ENCODE measurements at places on chromosomes 2 and 18.

- DNase-seq = no peak
Measured at GRCh38 chr2:64624862-64625261, 28.9 kb downstream of the SERTAD2 start.

GRCh38 chr2:23453836-23454460 is 69.0 kb downstream of the KLHL29 start:
- DNase-seq = no peak

- peak; percentile 75 for DNase-seq
Measured at GRCh38 chr2:10432311-10433181, 15.6 kb downstream of the ODC1 start.

DNA sequence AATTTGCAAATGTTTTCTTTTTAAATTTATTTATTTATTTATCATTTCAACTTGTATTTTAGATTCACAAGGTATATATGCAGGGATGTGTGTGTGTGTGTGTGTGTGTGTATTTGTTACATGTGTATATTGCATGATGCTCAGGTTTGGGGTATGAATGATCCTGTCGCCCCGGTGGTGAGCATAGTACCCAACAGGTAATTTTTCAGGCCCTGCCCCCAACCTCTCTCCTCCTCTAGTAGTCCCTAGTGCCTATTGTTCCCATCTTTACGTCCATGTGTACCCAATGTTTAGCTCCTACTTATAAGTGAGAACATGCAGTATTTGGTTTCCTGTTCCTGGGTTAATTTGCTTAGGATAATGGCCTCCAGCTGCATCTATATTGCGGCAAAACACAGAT is 33.0 kb upstream of the KIF5C start:
- no peak for DNase-seq

DNA sequence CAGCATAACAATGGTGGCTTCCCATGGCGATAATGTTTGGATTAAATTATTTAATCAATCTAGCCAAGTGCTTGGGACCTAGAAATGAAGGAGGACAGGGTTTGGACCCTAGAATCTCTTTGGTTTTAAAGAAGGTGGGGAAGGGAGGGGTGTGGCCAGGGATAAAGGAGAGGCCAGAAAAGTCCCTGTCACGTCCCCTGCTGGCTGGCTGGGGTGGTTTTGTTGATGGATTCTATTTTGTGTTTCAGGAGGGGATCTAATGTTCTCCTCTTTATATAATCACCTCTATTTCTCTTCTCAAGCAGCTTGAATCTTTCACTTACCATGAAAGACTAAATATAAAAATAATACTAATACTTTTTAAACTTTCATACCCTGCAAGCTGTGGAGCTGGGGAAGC is 52.6 kb upstream of the GALR1 start:
- DNase-seq = no peak

DNA sequence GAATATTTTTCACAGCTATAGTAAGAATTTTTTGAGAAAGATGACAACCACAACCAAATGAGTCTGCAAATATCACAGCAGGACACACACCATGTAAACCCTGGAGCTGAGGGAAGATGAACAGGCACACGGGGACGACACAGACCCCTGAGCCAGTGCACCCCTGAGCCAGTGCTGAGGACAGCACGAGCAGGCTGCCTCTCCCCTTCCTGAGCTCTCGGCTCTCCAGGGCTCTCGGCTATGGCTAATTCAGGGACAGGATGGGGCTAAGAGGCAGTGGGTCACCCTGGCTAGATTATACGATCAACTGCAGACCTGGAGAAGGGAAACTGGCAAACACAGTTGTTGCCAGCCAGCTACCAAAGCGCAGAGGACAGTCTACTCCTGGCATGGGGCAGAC is 41.4 kb downstream of the TGFBRAP1 start:
- no peak for DNase-seq

DNA sequence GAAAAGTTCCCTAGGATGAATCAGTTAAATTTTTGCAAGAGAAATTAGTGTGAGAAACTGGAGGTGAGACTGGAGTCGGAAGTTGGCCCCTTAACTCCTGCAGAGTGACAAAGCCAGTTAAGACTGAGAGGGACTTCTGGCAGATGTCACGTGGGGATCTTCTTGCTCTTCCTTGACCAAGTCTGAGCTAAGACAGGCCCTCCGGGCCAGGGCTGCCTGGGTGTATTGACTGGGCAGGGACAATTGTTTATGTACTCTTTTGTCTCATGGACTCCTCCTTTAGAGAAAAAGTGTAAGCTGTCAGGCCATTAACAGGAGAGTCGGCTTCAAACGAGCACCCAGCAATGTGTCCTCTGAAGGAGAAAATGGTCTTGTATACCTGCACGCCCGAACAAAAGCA is 48.6 kb upstream of the RALBP1 start:
- DNase-seq = no peak

DNA sequence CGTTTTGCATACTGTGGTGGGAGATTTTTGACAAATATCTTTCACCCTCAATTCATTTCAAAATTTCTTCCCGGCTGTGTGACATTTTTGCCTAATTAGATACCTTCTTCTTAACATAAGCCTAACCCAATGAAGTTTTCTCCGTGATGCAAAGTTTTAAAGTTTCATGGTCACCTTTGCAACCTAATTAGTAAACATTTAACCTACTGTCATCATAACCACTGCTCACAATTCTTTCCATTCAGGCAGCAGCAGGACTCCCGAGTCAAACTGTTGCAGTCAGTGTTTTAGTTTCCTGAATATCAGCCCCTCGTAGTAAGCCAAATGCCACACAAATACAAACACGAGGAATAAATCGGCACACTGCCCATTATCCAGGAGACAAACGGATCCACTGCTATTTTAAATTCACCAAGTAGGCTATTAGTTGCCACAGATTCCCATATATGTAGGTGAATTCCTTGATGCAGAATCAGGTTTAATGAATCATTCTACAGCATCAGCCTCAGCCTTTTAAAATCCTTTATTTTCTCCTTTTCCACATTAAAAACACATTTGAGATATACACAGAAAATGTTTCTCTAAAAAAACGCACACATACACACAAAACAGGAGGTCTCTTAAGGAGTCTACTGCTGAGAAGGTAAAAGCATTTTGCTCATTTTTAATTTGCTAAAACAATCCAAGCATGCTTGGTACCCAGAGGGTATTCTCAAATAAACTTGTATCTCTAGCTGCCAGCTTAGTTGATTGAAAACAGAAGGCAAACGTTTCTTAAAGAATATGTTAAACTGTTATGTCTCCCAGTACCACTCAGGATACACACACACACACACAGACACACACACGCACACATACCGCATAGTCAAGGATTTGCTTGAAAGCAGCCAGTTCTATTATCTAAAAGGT is 106.5 kb upstream of the KCTD1 start:
- DNase-seq = no peak

- no peak for DNase-seq
Measured at GRCh38 chr2:200615247-200615646, 29.4 kb downstream of the AOX1 start.

DNA sequence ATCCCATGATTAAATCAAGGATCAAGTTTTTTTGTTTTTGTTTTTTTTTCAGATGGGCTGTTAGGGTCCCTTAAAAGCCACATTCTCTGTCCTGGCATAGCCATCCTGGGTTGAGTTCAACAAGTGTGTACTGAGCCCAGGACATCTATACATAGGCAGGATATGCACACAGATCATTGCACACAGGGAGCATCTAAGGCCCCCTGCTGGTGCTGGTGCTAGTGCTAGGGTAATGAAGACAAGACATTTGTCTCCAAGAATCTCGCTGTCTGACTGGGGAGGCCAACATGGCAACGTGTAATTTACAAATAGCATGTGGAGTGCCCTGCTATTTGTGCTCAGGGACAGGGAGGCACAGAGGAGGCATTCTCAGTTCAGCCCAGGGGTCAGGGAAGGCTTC is 124.5 kb downstream of the VAPA start:
- no peak for DNase-seq

DNA sequence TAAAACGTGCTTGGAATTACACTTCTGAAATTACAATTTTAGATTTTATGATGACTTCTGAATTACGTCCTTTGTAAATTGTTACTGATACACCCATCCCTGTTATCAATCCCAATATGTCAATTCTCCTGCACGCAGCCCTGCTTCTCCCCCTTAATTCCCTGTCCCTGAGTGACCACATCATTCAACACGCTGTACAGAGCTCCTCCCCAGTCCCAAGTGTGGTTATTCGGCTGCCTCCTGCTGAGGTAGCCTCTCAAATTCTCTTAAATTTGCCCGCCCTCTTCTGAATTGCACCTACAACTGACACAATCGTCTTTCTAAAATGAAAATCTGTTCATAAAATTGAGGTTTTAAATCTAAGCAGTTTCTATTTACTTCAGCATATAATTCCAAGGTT is 10.1 kb downstream of the SERPINB8 start:
- no peak for DNase-seq

DNA sequence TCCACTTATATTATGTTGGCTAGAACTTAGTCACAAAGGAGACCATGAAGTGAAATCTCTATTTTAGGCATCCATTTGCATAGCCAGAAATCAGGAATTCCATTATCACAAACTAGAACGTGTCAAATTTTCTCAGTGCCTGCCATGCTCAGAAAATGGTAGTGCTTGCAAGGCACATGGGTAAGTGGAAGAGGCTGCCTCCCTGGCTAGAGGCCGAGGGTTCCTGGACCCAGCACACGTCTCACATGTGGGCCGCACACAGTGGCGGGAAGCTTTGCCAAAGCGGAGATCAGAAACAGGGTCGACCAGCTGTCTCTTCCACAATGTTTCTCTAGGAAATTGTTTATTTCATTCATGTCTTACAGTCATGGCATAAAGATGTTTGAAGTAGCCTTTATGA is 42.3 kb downstream of the TRAF3IP1 start:
- no peak for DNase-seq

DNA sequence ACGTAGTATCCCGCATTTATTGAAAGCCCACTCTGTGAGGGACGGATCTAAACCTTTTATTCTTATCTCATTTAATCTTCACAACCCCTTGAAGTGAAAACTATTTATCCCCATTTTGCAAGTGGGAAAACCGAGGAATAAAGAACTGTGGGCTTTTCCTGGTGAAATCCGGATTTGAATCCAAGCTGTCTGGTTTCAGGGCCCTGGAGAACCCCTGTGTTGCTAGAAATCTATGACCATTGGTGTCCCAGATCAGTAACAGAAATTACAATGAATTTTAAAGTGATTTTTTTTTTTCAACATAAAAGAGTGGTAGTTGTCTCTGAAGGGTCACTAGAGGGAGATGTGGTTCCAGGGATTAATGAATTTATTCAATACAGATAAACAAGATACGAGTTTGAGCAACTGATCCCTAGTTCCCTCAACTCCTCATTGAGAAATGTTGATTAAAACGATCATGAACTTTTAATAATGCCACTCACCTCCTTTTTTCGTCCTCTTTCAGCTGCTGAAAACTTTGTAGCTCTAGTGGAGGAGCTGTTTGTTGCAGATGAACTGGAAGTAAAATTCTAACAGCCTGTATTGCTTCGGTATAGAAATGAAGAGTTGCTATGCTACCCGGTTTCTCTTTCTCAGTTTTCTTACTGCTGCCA is 940 bp downstream of the XRCC5 start:
- DNase-seq = no peak

GRCh38 chr2:181656450-181657291 is at the start of gene CERKL:
TSS of gene CERKL (minus strand) at chr2:181657105. CDS start at chr2:181657006, 99 bp downstream.
- DNase-seq = no peak

GRCh38 chr2:5590886-5591285 is 101.3 kb upstream of the SOX11 start:
- DNase-seq = no peak

GRCh38 chr2:172342611-172343010 is 84.8 kb upstream of the ITGA6 start:
- no peak for DNase-seq

GRCh38 chr2:42844901-42845821 is 52.8 kb upstream of the HAAO start:
- no peak for DNase-seq

DNA sequence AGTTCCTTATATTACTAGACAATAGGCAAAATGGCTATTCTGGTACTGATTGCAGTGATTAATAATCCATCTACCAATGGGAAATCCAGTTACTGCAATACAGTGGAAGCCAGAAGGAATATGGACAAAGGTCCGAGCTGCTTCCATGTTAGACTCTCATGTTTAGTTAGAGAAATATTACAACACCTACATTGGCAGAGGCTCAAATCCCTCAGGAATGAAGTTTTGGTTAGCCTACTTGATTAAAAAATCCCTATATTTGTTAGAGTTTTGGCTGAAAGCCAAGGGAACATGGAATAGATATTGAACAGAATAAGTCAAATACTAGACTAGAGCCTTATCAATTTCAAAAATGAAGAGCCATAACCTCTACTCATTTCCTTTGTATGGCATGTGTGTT is 48.5 kb downstream of the ARL6IP6 start:
- no peak for DNase-seq

- no peak for DNase-seq
Measured at GRCh38 chr2:207126724-207127308, 38.9 kb downstream of the KLF7 start.

- DNase-seq = peak; percentile 16
Measured at GRCh38 chr2:128497461-128497860, 178.8 kb upstream of the HS6ST1 start.

DNA sequence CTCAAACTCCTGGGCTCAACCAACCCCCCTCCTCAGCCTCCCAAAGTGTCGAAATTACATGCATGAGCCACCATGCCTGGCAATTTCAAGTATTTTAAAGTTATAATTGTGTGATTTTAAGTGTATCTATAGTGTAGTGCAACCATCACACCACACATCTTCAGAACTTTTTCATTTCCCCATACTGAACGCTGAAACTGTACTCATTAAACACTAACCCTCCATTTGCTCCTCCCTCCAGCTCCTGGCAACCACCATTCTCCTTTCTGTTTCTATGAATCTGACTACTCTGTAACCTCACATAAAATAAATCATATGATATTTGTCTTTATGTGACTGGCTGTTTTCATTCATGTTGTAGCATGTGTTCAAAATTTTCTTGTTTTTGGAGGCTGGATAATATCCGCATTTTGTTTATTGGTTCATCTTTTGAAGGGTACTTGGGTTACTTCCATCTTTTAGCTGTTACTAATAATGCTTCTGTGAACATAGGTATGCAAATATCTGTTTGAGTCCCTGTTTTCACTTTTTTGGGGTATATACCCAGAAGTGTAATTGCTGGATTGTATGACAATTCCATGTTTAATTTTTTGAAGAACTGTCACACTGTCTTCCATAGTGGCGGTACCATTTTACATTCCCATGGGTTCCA is 188.2 kb downstream of the PLCL1 start:
- DNase-seq = no peak

DNA sequence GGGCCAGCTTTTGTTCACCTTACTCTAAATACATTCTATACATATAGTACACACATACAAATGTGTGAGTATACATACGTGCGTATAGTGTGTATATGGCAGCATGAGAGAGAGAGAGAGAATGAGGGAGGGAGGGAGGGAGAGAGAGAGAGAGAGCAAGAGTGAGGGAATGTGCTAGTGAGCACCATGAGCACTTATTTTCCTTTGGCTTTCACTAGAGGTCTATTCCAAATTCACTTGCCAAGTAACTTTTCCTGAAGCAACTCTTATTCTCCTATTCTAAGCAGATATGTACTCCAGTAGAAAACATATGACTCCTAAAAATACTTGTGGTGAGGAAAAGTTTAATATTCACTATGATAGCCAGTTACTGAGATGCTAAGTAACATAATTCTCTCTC is 85.7 kb downstream of the COBLL1 start:
- DNase-seq = no peak

DNA sequence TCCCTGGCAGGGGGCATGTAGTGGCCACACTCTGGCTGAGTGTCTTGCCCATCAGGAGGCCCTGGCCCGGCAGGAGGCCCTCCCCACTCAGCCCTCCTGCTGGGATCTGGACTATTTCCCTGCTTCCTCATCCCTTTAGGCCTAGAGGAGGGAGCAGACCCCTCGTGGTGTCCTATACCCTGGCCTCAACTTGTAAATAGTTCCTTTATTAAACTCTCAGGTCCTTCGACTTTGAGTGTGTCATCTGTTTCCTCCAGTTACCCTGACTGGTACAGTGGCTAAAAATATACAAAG is 166.7 kb upstream of the GLI2 start:
- no peak for DNase-seq
